HCT116 (cell line): ENCODE measurements at places on chromosomes 3 and 15.

DNA sequence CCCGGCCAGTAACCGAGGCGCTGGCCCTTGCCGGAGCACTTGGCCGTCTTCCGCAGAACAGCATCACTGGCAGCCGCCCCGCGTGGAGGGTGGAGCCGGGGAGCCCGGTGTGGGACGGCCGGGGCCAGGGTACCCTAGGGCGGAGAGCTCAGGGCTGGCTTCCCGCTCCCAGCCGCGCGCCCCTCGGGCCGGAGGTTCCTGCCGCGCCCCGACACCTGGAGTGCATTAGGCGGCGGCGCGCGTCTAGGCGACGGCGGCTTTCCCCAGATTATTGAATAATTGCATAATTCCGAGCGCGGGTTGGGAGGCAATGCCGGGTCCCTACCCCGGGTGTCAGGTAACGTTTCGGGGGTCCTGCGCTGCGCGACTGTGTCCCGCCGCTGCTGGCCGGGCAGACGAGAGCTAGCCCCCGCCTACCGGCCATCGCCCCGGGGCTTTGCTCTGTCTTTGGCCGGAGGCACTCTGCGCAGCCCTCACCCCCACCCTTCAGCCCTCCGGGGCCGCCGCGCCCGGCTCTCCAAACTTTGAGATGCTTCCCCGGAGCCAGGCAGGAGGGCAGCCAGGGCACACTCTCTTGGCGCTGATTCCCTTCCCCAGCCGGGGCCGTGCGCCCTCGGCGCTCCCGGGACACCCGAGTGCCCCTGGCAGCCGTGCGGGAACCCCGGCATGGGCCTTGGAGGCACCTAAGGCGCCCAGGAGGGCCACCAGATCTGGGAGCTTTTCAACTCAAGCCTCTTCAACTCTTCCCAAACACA is 749 bp downstream of the ITGA11 start:
- H3K27me3 ChIP-seq, result peaks cover 25% of the 10 kb centered on the region
- no peak for DNase-seq
- H3K4me1 ChIP-seq, result no peaks in the 10 kb centered on the region
- H3K4me3 ChIP-seq, result no peak overlapping the region

DNA sequence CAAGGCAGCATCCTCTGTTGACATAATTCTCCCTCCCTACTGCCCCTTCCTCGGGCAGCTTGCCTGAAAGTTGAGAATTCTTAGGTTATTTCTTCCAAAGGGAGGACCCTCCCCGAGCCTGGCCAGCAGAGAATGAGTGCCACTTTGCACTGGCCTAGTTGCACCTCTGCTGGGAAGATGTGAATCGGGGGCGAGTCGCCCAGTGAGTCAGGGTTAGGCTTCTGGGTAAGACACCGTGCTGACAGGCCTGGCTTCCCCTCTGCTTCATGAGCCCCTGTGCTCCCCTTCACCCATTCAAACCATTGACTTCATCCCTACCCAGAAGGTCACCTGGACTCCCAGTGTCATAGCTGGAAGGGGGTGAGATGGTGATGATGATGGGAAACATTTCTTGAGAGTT is 82.3 kb downstream of the AAGAB start:
- H3K36me3 ChIP-seq, result 0 out of 2 replicates have a peak, but pooled peaks cover 2% of the 10 kb centered on the region
- no peak overlapping the region for H3K27ac ChIP-seq
- no peak overlapping the region for H3K4me3 ChIP-seq

GRCh38 chr3:133965013-133965570 is 64.6 kb downstream of the SLCO2A1 start:
- H3K27me3 ChIP-seq, result no peaks in the 10 kb centered on the region
- H3K36me3 ChIP-seq, result no peaks in the 10 kb centered on the region
- no peaks in the 10 kb centered on the region for H3K4me1 ChIP-seq
- DNase-seq, result no peak

DNA sequence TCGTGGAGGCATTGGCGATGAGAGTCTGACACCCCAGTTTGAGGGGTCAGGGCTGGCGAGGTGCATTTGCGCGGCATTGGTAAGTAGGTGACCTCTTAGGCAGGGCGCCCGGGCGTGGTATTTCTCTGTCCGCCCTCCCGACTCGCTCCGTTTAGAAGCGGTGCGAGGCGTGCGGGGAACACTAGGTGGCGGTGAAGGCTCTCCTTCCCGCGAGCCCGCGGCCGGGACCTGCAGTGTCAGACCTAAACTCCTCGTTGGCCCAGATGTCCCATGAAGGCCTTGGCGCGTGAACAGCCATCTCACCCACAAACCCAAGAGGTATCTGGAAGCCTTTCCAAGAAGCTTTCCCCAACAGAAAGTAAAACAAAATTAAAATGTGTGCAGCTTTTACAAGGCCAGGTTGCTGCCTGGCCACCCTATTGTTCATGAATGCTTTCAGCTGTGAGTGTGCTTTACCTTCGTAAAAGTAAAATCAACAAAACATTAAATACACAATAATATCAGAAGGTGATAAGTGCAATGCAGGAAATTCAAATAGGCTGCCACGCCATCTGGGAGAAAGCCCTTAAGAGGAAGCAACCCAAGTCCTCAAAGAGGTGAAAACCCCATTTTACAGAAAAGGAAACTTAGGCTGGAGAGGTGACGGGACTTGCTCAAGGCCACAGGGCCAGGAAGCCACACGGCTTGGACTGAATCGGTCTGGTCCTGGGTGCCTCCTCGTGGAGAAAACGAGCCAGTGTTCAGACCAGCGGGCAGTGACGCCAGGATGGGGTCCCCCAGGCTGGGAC is 120.3 kb downstream of the ETFA start:
- peak; percentile 46 for DNase-seq
- no peak overlapping the region for H3K4me3 ChIP-seq
- H3K27ac ChIP-seq, result no peak overlapping the region
- no peaks in the 10 kb centered on the region for H3K27me3 ChIP-seq
- no peaks in the 10 kb centered on the region for H3K36me3 ChIP-seq

DNA sequence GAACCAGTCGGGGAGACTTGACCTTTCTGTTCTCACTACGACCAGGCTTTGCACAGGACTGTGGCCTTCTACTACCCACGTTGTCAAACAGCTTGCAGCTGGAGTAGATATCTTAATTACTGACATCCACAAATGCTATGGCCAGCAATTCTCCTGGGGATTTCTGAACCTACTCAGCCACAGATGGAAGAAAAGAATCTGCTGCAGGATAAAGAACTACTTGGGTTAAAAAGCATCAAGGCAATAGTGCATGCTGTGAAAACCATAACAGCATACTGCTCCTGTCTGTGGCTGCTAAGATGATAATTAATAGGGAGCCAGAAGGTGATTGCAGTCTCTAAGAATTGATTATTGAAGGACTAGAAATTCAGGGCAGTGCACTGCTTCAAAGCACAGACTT is 859.2 kb upstream of the SEMA6D start:
- no peaks in the 10 kb centered on the region for H3K27me3 ChIP-seq
- H3K4me1 ChIP-seq, result no peaks in the 10 kb centered on the region
- no peak overlapping the region for H3K4me3 ChIP-seq
- no peak for DNase-seq
- no peaks in the 10 kb centered on the region for H3K36me3 ChIP-seq

DNA sequence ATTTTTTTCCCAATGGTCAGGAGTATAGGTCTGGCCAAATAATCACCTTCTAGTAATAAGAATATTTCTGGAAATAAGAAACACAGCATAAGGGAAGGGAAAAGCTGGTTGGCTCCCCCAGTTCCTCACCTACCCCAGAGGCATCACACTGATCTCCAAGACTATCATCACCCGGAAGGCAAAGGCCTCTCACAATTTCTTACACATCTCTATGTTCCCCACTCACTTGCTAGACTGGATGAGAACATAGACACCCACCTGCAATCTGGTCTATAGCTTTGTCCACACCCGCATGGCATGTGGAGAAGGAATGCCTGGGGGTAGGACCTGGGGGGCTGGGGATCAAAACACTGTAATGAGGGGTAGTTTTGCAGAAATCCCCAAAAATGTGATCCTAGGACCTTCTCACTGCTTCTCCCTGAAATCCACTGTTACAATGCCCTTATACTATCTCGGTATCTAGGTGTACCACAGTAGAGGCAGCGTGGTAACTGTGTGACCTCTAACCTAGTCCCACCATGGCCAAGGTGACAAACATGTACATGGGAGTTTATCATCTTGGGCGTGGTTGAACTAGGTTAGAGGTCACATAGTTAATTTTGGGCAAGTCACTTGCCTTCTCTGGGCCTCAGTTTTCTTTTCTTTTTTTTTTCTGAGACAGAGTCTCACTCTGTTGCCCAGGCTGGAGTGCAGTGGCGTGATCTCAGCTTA is 29.5 kb upstream of the NRROS start:
- no peak for DNase-seq
- H3K4me1 ChIP-seq, result peaks cover 36% of the 10 kb centered on the region
- H3K36me3 ChIP-seq, result no peaks in the 10 kb centered on the region
- no peaks in the 10 kb centered on the region for H3K27me3 ChIP-seq

- no peaks in the 10 kb centered on the region for H3K4me1 ChIP-seq
- no peak overlapping the region for H3K27ac ChIP-seq
- H3K27me3 ChIP-seq, result no peaks in the 10 kb centered on the region
- no peaks in the 10 kb centered on the region for H3K36me3 ChIP-seq
- no peak overlapping the region for H3K4me3 ChIP-seq
Observed at GRCh38 chr3:160616716-160617115, 51.3 kb upstream of the KPNA4 start.
